ENCODE measurements at places on chromosomes 5 and 9. TPM values are rescaled to one million over a fixed set of nuclear protein-coding genes. Genes with fewer than 3 reads are reported as not detected.
A peak's percentile ranks its signal among the peaks of the same experiment; 100 is the strongest.

GRCh38 chr5:179795049-179795862 lies 1.5 kb downstream of the LTC4S start:
- peak overlapping the region; percentile 32 for H3K4me3 ChIP-seq
- H3K27me3 ChIP-seq = no peaks in the 10 kb centered on the region
- peaks cover 44% of the 10 kb centered on the region for H3K4me1 ChIP-seq
- no peak overlapping the region for H3K27ac ChIP-seq

GRCh38 chr9:89274838-89275237 lies 36.2 kb upstream of the CKS2 start:
- peaks cover 5% of the 10 kb centered on the region for H3K4me1 ChIP-seq
- no peak for DNase-seq
- no peak overlapping the region for H3K4me3 ChIP-seq

DNA sequence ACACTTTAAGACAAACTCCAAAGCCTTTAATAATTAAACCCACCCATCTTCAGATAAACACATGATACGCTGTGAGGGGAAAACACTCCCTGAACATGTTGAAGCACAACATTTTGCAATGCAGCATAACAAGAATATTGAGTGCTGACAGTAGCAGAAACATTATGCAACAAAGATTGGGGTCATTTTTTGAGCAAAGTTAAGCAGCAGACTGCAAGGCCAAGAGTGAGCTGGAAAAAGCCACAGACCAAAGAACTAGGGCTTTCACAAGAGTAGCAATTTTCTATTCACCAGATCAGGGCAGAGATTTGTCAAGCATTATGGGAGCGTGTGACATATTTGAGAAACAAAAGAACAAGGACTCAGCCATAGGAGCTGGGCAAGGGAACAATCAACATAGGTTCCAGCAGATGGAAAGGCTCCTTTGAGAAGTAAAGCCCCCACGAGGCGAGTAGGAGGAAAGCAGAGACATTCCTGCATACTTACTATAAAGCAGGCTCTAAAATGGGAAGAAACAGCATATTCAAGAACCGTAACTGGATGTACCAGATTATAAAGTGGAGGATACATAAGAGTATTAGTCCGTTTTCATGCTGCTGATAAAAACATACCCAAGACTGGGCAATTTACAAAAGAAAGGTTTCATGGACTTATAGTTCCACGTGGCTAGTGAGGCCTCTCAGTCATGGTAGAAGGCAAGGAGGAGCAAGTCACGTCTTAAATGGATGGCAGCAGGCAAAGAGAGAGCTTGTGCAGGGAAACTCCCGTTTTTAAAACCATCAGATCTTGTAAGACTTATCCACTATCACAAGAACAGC lies 4.8 kb upstream of the TTC23L start:
- H3K36me3 ChIP-seq = no peaks in the 10 kb centered on the region
- no peak overlapping the region for H3K27ac ChIP-seq
- H3K4me3 ChIP-seq = no peak overlapping the region
- H3K27me3 ChIP-seq = no peaks in the 10 kb centered on the region
- no peak for DNase-seq

GRCh38 chr5:57839437-57840079 lies 356.9 kb upstream of the ACTBL2 start:
- H3K4me1 ChIP-seq = no peaks in the 10 kb centered on the region
- no peak overlapping the region for H3K4me3 ChIP-seq
- H3K27me3 ChIP-seq = no peaks in the 10 kb centered on the region

DNA sequence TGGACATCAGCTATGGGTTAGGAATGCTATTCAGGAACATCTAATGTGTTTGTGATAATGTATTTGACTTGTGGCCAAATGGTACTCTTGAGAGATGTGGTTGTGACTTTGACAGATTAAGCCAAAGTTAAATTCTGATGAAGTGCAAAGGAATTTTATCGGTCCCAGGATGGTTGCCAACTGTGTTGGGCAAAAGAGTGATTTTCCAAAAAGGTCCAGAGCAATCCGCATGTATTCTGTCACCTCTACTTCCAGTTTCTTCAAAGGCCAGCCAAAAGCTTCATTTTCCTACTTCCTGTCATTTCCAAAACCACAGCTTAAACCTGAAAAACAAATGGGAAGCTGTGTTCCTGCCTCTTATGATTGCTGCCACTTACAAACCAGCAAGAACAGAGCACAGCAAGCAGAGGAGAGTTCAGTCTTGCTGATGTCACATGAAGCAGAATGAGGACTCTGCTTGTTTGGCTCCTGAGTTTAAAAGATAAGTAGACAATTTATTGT lies 59.8 kb downstream of the MARCHF3 start:
- H3K4me3 ChIP-seq = no peak overlapping the region
- H3K4me1 ChIP-seq = peaks cover 10% of the 10 kb centered on the region
- no peak overlapping the region for H3K27ac ChIP-seq
- no peak for DNase-seq
- no peaks in the 10 kb centered on the region for H3K27me3 ChIP-seq
- no peaks in the 10 kb centered on the region for H3K36me3 ChIP-seq

GRCh38 chr5:147305147-147305546 lies 70.3 kb downstream of the STK32A start:
- no peak for DNase-seq
- no peaks in the 10 kb centered on the region for H3K4me1 ChIP-seq
- H3K27ac ChIP-seq = no peak overlapping the region
- H3K27me3 ChIP-seq = no peaks in the 10 kb centered on the region
- H3K36me3 ChIP-seq = no peaks in the 10 kb centered on the region

DNA sequence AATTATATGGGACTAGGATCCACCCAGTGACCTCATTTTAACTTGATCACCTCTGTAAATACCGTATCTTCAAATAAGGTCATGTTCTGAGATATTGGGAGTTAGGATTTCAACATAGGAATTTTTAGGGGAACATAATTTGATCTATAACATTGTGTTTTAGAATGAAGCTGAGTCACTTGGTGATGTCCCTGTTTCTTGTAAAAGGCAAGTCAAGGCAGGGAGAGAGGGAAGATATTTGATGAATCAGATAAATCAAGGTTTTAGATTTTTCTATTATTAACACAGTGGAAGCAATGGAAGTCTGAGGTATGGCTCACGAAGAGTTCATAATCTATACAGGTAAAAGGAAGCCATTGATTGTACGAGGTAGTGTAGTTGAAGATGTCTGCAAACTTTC lies 11.8 kb upstream of the GPR151 start:
- no peak overlapping the region for H3K27ac ChIP-seq
- no peak overlapping the region for H3K4me3 ChIP-seq
- H3K4me1 ChIP-seq = no peaks in the 10 kb centered on the region
- no peak for DNase-seq
- H3K27me3 ChIP-seq = no peaks in the 10 kb centered on the region
- no peaks in the 10 kb centered on the region for H3K36me3 ChIP-seq

DNA sequence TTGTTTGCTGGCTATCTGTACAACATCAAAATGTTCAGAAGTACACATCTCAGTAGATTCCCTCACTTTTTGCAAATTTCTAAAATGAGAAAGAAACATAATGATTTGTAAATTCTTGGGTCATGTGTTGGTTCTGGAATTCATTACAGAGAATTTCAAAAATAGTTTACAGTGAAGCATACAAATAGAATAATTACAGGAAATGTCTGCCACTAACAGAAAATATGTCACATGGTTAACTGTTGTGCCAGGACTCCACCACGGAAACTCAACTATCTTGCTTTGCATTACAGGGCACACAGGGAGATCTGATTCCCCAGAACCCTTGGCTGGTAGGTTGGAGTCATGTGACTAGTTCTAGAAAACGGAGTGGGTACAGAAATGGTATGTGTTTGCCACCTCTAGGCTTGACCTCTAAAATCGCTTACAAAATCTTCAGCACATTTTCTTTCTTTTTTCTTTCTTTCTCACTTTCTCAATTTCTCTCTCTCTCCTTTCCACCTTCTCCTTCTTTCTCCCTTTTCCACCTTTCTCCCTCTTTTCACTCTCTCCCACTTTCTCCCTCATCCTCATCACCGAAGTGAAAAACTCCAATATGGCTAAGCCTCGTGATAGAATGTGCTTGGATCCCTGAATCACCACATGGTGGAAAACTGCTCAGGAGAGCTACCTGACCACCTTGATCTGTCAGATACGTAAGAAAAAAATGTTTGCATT lies 32.4 kb downstream of the RASEF start:
- no peak for DNase-seq
- H3K27me3 ChIP-seq = no peaks in the 10 kb centered on the region
- H3K4me3 ChIP-seq = no peak overlapping the region

DNA sequence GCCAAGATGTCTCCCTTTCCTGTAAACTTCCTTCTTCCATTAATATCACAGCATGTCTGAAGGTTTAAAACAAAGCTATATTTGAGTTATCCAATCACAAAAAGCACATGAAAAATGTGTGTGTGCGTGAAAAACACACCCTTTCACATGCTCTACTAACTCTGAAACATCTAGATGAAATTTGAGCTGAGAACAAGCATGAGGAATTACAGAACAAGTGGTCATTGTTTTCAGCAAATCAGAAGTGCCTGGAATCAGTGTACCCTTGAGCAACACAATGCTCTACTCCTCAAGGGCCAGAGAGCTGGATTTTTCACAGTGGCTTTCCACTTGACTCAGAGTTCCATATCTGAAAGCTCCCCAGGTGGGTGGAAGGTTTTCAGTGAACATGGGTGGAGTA lies 255.9 kb downstream of the PSAT1 start:
- H3K4me1 ChIP-seq = no peaks in the 10 kb centered on the region
- no peak overlapping the region for H3K27ac ChIP-seq
- DNase-seq = no peak
- no peak overlapping the region for H3K4me3 ChIP-seq
- no peaks in the 10 kb centered on the region for H3K27me3 ChIP-seq

DNA sequence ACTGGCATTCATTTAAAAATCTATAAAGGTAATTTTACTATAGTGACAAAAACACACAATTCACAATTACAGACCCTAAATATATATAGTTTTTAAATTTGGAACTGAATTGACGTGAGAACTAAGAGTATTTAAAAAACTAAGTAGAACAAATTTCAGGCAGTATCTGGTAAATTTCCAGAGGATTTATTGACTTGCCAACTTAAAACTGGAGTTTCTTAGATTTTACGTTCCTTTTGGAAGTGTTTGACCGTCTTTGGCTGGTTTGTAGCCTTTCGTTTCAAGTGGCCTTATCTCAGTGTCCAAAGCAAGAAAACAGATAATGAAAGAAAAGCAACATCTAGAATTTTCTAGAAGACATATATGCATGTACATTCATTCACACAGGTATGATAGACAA lies 234.4 kb upstream of the VLDLR start:
- no peak for DNase-seq
- no peaks in the 10 kb centered on the region for H3K4me1 ChIP-seq
- H3K27ac ChIP-seq = no peak overlapping the region
- no peaks in the 10 kb centered on the region for H3K27me3 ChIP-seq
- no peaks in the 10 kb centered on the region for H3K36me3 ChIP-seq

DNA sequence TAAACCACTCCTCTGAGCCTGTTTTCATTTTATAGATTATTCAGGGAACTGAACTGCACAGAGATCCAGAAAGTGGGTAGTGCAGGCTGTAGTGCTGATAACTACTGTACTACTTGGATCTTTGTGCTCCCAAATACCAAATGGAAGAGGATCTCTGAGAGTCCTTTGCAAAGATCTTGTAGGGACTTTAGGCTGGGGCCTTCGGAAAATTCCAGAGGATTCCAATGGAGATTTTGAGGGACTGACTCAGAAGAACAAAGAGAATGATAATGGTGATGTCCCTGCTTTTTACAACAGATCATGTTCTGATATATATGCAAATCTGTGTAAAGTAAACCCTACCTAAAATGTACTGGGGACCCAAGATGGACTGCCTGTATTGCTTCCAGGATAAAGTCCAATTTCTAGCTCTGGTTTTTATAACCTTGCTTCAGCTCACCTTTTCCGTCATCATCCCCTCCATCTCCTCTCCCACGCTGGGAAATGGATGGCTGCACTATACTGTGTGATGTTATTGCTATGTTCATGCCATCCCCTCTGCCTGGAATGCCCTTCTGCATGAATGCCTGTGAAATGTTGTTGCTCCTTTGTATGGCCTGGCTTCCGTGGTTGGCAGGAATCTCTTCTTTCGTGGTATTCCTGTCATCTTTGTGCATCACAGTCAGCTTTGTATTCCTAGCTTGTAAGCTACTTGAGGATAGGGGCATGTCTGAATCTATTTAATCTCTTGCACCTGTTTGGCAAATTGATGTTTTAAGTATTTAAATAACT lies 9.7 kb upstream of the PSMD5 start:
- H3K27me3 ChIP-seq = no peaks in the 10 kb centered on the region
- H3K4me3 ChIP-seq = no peak overlapping the region
- H3K27ac ChIP-seq = no peak overlapping the region
- peaks cover 24% of the 10 kb centered on the region for H3K36me3 ChIP-seq
- no peaks in the 10 kb centered on the region for H3K4me1 ChIP-seq

GRCh38 chr5:52776116-52776515 lies 11.6 kb upstream of the ITGA1 start:
- H3K4me3 ChIP-seq = no peak overlapping the region
- H3K27ac ChIP-seq = no peak overlapping the region
- no peaks in the 10 kb centered on the region for H3K27me3 ChIP-seq
- peak; percentile 50 for DNase-seq

DNA sequence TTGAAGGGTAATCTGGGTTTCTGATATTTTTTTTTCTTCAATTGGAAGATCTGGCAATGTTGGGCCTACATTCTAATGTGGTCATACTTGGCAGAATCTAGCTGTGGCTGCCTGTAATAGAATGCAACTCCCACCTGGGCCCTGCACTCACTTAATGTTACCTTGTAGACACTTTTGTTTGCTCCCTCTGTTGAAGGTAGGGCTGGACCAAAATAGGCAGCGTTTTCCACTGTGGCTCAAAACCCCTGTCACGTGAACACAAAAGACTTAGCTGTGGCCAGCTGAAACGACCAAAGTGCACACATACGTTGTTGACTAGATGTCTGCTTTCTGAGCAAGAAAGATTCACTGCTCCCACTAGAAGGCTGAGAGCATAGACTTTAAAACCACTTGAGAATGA lies 117.6 kb upstream of the HMHB1 start:
- H3K36me3 ChIP-seq = no peaks in the 10 kb centered on the region
- peak overlapping the region; percentile 67 for H3K27ac ChIP-seq
- H3K4me1 ChIP-seq = peaks cover 29% of the 10 kb centered on the region
- no peak overlapping the region for H3K4me3 ChIP-seq
- DNase-seq = no peak
- H3K27me3 ChIP-seq = no peaks in the 10 kb centered on the region

GRCh38 chr9:133401588-133401987 lies 16.2 kb downstream of the REXO4 start:
- H3K4me3 ChIP-seq = no peak overlapping the region
- DNase-seq = no peak
- H3K4me1 ChIP-seq = no peaks in the 10 kb centered on the region
- no peaks in the 10 kb centered on the region for H3K27me3 ChIP-seq

GRCh38 chr9:130780865-130781504 lies 54.1 kb upstream of the ABL1 start:
- no peaks in the 10 kb centered on the region for H3K36me3 ChIP-seq
- H3K4me1 ChIP-seq = no peaks in the 10 kb centered on the region
- H3K27me3 ChIP-seq = no peaks in the 10 kb centered on the region
- DNase-seq = no peak

CDX1 gene
- not detected for total RNA-seq

GPRIN1 gene
- total RNA-seq = 1.5 TPM

EMB gene
- 223 TPM for total RNA-seq

PCDHGB2 gene
- 0.36 TPM for total RNA-seq

MARCHF11 gene
- not detected for total RNA-seq

TSSK1B gene
- total RNA-seq = not detected

ANKRD33B gene
- 2.4 TPM for total RNA-seq

SPATA9 gene
- total RNA-seq = 2.0 TPM

ORM1 gene
- total RNA-seq = not detected

FUT7 gene
- 0.99 TPM for total RNA-seq
